ENCODE measurements at places on chromosomes 13 and 19.

DNA sequence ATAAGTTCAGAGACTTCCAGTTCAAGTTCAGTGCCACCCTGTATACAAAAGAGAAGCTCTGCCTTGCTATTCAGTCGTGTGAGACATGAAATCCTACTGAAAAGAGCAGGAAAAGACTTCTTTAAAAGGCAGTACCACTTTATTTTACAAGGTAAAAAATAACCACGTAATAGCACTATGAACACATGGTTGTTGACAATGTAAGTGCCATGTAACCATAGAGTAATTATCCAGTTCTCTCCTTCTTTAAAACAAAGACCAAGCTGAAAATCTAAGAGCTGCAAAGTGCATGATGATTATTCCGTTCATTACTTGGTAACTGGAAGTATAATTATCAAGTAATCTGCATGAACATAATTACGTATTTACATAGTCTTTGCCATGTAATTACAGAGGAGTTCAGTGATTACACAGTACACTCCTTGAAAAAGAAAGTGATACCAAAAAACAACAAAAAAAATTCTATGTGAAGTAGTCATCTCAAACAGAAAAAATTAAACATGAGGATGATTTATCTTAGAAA, 288.7 kb downstream of the EFNB2 start:
- DNase-seq: no peak

DNA sequence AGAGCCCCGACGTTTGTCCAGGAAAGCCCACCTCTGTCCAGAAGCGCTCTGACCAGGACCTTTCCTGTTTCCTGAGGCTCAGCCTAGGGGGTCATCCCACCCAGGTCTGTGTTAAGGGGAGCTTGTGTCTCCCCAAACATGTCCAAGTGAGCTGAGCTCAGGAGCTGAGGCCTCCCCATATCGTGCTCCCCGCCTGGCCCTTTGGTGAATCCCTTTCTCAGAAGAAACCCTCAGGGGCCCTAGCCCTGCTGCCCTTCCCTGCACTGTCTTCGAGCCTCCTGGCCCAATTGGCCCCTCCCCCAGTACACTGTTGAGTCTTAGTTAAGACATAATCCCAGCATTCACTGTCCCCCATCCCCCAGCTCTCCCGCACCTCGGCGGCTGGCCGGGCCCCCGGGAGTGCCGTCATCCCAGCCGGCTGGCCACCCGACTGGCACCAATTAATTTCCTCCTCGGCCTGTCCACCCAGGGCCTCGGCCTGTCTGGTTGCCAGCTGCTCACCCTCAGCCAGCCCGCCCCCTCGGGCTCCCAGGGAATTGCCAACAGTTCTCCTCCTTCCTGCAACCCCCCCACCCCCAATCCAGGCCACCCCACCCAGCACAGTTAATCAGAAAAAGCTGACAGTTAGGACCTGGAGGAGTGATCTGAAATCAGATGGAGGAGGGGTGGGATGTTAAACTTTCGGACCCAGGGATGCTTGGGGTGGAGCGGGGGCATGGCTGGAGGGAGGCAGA, 13.6 kb downstream of the IER2 start:
- peak; percentile 85 for DNase-seq

DNA sequence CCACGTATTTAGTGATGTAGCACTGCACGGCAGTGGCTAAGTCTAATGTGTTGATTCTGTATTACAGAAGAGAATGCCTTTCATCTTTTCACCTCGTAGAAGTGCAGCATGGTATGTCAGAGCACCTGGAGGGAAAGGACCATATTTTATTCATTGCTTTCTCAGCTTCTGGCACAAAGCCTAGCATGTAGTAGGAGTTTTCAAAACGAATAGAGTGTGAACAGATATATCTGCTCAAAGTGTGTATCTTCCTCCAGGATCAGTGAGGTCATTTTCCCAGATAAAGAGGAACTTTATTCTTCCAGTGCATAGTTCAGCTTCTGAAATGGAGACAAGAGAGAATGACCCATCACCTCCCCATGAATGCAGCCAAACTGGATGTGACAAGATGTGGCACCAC, 21.2 kb upstream of the PCDH8 start:
- DNase-seq: no peak

DNA sequence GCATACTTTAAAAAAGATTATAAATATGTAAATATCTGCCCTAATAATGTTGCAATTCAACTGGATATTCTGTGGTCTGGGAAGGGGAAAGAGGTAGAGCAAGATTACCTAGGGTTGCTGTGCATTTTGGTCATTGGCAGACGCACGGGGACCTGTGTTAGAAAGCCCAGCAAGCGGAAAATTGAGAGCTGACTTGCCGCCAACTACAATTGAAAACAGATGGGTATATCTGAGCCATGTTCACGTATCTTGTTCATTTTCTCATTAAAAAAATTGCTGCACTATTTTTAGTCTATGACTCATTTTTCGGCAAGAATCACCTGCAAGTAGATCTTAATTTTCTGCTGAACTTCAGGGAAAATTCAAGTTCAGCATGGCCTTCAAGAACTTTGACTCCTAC, 308.5 kb upstream of the TMTC4 start:
- peak; percentile 46 for DNase-seq

DNA sequence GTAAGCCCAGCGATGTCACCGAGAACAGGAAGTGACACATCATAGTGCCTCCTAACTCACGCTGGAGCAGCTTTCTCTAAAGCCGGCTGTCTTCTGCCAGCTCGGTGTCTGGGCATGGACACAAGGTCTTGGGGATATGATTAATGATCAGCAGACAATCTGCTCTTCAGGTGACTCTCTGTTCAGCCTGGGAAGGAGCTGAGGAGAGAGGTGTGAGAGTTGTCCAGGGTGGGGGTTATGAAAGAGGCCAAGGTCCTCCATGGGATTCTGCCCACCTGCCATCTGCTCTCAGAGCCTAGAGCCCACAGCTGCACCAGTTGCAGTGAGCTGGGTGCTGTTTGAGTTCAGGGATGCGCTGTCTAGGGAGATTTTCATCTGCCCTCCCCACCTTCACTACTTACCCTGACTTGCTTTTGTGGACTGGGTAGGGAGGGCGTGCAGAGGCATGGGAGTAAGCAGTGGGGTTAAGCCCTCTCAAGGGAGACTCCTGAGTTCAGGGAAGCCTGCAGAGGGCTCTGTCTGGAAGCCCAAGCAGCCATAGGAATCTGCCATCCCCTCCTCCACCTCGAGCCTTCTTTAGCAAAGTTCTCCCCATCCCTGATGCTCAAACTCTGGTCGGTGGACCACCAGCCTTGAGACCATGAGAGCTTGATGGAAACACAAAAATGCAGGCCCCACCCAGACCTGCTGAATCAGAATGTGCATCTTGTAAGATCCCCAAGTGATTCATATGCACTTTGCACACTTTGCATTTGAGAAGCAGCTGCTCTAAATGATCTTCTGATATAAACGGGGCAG, 539.7 kb downstream of the RFC3 start:
- no peak for DNase-seq
